T-helper 1 cell (primary cell): ENCODE measurements at places on chromosomes 7 and 10.

DNA sequence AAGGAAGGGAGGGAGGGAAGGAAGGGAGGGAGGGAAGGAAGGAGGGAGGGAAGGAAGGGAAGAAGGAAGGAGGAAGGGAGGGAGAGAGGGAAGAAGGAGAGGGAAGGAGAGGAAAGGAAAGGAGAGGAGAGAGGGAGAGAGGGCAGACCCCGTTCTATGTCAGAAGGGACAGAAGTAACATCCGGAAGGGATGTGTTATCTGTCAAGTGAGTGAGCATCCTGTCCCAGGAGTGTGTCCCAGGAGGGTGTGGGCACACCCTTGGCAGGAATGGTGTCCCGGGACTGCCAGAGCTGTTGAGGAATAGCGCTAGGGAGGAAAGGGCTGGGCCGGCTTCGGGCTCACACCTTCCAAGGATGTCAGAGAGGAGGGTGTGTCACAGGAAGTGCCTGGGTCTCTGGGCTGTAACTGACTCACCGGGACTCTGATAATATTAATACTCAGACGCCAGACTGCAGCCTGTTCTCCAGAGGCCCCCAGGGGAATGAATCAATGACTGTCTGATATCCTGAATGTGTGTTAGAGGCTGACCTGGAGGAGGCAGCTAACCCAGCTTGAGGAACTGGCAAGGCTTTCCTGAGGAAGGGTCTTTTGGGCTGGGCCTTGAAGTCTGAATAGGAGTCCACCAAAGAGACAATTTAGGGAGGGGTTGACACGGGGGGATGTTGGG lies 125.6 kb upstream of the TNRC18 start:
- DNase-seq, result no peak

DNA sequence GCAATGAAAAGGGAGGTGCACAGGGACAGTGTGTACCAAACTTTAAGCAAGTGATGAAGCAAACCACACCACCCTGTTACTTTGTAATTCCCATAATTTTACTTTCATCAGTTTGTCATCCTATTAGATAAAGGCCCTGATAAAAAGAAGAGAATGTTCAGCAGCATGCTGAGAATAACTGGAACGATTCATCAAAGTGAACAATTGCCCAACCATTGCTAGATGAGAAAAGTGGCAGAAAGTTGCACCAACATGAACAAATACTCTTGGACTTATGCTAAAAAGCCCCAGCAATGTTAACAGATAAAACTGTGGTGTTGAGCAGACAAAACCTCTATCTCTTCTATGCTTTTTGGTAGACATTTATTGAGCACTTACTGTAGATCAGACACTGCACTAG lies 75.5 kb upstream of the PCGF5 start:
- DNase-seq, result no peak

DNA sequence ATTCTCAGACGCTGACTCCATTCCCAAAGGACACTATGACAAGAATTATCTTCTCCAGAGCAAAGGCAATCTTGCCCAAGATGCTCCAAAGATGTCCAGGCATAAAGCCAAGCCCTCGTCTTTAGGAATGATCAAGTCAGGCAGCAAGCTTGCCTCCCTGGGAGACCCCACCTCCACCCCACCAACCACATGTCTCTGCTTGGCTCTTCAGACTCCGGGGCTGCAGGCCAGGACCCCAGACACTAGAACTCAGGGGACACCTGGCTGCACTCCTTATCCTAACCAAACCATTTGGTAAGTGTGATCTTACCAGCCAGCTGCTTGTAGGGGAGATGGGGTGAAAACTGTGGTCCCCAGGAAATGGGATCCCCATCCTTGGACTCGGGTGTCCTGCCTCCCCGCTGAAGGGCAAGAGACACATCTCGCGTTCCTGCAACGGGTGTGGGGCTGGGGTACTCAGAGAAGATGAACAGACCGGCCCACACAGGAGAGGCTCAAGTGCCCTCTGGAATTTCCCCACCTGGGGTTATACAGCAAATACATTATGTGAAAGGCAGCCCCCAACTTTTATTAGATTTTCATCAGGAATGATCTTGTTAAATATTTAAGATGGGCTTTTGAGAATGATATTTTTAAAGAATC lies 55.7 kb downstream of the INSIG1 start:
- DNase-seq, result no peak

DNA sequence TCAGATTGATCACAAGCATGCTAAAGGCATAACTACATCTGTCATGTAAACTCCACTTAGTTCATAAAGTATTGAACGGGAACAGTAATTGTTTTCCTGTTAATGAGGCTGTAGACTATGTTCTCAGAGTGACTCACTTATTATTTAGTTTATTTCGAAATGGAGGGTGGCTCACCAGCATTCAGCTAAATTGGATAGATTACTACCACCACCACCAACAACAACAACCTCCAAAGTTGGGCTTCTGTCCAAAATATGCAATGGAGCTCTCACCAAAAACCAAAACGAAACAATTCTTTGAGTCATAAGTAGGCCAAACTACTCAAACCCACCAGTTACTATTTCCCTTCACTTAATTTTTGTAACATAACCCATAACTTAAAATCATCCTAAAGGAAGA lies 127.9 kb upstream of the NRBF2 start:
- no peak for DNase-seq

- DNase-seq, result no peak
Observed at GRCh38 chr7:66110856-66111255, 3.8 kb upstream of the CRCP start.

DNA sequence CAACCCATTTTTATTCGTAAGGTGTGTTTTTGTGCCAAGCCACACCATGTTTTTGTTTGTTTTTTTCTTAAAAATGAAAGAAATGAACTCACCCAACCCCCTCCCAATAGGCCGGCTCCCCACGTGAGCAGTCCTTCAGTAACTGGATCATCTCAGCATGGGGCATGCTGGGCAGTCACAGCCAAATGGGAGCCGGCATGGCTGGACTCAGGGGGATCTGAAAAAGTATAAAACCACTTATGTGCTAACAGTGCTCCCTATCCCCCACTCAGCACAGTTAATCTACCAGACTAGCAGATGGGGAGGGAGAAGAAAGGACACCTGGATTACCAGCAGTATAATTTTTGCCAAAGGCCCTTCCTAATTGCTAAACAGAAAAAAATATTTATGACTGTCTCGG lies 39.3 kb downstream of the BAZ1B start:
- DNase-seq, result no peak

DNA sequence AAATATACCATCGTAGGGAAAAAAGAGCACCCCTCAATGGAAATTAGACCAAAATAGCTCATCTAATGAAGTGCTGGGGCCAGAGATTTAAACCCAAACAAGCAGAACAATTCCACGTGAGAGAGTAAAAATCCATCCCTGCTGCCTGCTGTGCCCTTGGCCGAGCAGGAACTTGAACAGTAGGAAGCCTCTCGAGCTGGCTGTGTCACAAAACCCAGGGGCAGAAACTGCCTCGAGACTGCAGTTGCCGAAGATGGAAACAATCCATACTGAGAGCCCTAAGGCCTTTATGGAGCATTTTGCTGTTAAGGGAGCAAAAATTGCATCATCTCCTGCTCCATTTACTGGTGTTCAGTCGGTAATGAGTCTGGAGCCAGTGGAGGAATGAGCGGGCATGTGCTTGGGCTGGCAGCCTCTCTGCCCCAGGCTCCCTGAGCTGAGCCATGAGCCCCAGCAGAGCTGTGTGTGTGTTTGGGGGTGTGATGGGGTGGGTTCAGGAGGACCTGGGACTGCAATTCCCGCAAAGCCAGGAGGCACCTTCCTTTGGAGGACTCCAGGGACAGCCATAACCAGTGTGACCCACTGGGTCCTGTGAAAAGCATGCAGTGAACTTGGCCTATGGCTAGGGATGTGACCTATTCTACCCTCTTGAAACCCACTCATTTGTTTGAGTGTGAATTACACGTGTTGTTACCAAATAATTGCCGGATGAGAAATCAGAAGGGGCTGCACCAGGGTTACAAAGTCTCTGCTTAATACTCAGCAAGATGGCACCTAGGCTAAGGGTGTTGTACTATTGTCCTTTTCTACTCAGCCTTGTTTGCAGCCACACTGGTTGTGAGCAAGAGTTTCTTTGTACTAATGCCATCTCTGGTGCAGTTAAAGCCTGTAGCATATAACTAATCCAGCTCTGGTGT lies 58.3 kb downstream of the CDHR3 start:
- DNase-seq, result no peak

DNA sequence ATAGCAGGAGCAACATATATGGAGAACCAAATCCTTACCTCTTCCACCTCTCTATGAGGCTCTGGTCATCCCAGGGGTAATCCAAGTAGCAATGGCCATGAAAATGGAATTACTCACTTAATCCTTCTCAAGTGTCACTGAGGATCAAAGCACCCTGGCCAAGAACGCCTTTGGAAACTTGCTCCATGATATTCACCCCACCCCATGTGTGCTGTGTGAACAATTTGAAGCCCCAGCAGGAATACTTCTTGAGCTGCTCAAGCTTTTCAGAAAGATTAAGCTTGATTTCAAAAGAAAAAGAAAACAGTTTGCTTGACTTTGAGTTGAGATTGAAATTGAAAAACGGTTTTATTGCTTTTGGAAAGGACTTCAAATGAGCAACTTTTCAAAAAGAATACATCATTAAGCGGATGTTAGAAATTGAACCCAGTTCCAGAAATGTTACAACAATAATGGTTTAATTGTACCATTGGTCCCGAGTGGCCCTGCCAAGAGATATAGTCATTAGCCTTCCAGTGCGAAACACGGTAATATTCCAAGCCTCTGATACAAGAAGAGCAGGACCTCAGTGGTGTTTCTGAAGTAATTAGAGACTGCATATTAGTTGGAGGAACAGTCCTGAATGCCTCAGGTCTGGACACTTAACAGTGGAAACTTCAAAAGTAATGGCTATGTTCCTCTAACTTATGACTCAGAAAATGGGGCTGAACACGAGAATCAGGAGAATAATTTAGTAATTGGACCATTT lies 208.1 kb downstream of the NEBL start:
- DNase-seq, result no peak

- DNase-seq, result no peak
Observed at GRCh38 chr10:79390551-79391229, 43.4 kb downstream of the PPIF start.

DNA sequence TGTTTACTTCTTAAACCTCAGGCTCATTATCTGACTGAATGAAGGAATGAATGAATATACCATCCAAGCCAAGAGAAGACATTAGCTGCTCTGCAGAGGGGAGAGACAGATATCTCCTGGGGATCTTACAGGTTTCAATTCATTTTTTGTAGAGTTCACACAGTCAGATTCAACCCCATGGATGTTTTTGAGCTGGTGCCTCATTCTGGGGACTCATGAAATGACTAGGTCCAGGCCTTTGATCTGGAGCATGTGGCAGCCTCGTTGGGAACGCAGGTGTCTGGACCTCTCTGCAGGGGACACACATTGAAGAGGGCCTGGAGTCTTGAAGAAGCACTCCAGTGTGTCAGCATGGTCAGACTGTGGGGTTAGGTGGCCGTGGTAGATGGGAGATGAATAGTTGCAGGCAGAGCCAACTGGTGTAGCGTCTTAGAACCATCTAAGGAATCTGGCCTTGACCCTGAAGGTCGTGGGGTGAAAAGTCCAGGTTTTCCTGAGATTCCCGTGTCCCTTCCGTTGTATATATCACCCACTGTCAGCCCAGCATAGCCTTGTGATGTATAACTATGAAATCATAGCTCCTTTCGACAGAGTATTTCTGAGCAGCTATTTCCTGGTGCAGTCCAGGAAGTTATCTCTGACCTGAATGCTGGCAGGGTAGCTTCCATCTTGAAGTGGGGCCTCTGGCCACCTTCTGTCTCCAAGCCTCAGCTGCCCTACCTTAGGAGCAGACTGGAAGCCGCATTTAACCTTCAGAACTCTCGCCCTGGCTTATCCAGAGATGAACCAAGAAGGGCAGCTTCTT lies 22.3 kb downstream of the BTBD16 start:
- no peak for DNase-seq

GRCh38 chr7:11754123-11754522 lies 77.9 kb downstream of the THSD7A start:
- no peak for DNase-seq

DNA sequence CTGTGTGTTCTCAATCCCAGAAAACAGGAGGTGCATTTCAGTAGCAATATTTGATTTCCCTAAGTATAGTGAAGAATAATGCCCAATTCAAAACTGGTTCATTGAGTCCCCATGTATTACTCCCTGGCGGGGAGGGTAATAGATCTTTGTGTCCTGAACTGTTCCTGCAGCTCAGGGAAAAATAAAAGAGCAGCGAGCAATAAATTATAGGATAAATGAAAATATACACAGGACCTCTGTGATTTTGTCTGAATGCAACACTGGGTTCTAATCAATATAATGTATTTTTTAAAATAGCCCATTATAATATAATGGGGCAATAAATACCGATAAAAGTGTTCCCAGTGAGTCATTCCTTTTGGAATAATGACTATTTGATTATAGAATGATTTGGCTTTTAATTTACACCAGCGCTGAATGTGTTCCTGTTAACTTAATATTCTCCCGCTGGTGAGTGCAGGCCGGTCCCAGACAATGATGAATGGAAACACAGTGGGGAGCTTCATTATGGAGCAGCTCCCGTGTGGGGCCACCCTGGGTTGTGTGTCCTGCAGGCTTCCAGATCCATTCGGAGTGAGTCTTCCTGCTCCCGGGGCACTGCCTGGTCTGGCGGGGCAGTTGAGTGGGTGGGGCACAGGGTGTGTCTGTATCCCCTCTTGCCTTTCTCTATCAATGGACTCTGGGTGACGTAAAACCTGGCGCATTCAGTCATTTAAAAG lies 263.1 kb downstream of the ACTR3B start:
- DNase-seq, result no peak

DNA sequence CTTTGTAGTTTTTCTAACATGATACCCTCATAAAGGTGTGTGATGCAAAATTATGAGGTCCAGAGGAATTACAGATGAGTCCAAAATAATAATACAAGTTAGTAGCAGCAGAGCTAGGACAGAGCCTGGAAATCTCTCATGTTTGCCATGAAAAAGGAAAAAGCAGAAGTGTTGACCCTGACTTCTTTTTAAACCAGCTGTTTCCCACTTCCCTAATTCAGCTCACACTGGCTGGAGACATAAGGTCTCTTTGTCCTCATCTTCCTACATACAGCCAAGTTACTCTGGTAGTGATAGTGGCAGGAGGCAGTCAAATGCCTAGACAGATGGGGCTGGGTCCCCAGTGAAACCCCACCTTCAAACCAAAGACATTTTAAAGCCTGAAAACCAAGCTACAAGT lies 269.2 kb downstream of the C7orf25 start:
- DNase-seq, result no peak

DNA sequence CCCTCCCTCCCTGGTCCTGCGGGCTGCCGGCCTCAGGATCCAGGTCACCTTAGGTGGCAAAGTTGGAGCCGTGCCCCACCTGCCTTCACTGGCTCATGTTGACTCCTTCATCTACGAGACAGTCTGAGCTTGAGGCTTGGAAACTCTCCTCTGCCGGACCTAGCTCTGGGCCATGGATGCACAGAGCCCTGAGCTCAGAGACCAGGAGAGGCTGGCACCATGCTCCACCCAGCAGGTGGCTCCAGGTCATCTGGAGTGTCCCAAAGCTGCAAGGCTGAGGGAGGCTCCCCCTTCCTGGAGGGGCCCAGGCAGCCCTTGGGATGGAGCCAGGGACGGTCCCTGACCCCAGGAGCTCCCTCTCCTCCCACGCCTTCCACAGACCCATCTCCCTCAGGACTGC lies 81.3 kb downstream of the PDGFA start:
- DNase-seq, result no peak

- DNase-seq, result no peak
Observed at GRCh38 chr7:3579638-3580219, 278.7 kb downstream of the SDK1 start.
